ENCODE measurements at places on chromosomes 2 and 18.

DNA sequence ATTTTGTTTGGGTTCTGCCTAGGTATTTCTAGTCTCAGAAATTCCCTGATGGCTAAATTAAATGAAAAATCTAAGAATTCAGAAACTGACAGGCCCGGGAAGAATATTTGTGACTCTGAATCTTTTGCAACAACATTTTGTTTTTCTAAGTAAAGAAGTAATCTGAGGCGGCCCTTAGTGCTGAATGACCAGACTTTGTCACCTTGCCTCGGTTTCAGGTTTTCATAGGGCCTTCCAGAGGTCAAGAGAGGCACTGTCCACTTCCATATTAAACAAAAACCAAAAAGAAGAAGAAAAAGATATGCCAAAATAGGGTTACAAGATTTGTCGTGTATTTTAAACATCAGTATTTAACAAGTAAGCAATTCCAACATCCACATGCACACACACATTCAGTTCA, 16.1 kb upstream of the CCNYL1 start:
- no peak for DNase-seq

- no peak for DNase-seq
Measured at GRCh38 chr18:35703043-35703688, 121.6 kb downstream of the GALNT1 start.

DNA sequence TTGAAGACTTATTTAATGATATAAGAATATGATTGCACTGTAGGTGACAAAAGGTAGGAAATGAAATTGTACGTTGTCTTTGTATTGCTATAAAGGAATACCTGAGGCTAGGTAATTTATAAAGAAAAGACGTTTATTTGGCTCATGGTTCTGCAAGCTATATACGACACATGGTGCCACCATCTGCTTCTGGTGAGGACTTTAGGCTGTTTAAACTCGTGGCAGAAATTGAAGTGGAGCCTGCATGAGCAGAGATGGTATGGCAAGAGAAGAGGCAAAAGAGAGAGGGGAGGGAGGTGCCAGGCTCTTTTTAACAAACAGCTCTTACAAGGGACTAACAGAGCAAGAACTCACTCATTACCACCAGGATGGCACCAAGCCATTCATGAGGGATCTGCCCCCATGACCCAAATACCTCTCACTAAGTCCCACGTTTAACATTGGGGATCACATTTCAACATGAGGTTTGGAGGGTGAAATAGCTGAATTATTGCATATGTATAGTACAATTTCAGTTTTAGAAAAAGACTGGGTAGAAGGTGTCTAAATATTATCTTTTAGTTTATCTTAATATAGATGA, 86.8 kb downstream of the GULP1 start:
- no peak for DNase-seq

DNA sequence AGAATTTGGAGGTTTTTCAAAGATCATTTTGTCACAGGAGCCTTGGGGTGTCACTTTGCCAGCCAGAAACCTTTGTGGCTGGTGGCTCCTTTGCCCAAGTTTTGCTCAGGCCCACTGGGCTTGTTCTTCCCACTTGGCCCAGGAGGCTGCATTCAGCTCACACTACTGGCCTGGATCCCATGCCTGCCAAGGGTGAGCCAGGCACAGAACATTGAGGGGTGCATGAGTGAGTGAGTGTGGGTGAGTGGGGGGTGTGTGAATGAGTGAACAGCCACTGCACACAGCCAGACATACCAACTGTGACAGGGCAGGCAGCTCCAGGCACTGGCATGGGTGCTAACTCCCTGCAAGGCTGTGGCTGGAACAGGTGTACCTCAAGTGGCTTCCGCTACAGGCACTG, 39.6 kb downstream of the FAM171B start:
- DNase-seq, result no peak

DNA sequence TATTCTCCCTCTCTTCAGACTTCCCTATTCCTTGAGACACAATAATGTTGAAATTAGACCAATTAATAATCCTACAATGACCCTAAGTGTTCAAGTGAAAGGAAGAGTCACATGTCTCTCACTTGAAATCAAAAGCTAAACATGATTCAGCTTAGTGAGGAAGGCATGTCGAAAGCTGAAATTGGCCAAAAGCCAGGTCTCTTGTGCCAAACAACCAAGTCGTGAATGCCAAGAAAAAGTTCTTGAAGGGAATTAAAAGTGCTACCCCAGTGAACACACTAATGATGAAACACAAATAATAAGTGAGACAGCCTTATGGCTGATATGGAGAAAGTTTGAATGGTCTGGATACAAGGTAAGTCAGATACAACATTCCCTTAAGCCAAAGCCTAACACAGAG, 115.4 kb downstream of the PXDN start:
- DNase-seq, result no peak
